Non-pigmented ciliary epithelial cell (primary cell): ENCODE measurements at places on chromosomes 11 and 22.

- no peak for DNase-seq
Observed at GRCh38 chr11:102705626-102706025, at the start of gene MMP27. MMP27 (minus strand) TSS chr11:102705769; CDS start chr11:102705714, 55 bp downstream.

DNA sequence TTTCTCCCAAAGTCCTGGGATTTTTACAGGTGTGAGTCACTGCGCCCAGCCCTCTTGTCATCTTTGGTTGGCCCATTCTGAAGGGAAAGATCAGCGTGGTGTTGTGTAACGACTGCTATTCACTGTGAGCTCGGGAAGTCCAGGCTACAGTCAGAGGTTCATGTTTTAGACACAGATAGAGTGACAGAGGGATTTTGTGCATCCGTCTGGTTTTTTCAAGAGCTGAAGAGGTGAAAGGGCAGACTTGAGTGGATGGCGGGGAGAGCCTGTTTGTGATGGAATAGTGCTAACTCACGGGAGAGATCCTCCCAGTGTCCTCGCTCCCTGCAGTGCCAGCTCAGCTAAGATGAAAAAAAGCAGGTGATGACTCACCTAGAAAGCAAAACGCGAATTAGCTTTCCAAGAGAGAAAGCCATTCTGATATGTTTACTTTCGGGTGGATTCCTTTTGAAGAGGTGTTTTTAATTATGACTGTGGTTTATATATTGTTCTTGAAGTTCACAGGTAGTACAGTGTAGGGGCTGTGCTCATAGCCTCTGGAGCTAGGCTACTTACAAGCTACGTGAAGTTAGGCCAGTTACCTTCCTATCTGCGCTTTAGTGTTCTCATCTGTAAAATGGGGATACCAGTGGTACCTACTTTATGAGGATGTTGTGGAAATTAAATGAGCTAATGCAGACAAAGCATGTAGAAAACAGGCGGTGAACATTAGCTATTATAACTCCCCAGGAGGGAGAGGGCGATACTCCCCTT, 67.2 kb downstream of the C11orf91 start:
- peak; percentile 49 for DNase-seq

DNA sequence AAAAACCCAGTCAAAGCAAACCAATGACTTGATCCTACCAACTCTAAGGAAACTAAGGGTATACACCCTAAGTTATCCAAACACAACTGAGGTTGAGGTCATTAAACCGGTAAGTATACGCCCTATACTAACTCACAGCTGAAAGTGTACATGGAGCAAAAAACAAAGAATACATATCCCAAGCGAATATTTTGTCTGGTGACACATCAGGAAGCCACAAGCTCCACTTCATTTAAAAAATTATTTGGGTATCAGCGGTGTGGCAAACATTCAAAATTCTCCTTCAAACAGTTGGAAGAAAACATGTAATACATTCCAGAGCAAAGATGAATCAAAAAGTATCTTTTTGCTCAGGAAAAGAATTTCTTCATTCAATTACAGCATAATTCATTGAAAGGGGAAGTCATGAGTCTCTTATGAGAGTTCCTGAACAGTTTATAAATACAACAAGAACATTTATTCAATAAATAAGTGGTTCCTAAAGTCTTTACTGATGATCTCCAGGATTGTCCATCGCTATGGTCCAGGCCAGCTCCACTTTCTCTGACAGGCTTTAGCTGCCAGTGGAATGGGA, 4.5 kb upstream of the JAML start:
- DNase-seq, result no peak

DNA sequence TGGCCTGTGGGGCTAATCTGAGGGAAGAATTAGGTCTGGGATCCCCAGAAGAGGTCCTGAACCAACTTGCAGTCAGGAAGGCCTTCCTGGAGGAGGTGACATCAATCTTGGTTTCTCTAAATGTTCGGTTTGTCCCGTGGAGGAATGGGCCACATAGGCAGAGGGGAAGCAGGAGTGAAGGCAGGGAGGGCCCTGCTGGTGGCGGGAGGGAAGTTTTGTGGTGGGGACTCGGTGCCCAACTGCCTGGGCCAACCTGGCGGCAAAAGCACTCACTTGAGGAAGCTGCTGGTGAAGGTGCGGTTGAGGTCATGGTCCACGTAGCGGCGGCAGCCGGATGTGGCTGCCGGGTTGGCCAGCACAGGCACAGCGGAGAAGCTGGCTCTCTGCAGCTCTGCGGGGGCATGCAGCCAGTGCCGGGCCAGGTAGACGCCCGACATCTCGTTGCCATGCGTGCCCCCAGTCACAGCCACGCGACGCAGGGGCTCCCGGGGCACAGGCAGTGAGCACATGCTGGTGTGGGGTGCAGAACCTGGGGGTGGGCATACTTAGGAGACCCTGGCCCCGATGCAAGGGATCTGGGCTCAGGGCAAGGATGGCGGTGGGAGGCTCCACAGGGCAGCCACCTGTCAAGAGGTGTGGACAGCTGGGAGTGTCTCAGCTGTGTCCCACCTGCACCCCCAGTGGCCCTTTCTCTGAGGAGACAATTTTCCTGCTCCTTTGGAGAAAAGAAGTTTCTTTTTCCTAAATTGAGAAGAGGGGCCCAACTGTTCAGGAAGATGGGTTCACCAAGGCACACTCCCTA, 3.8 kb downstream of the ACY3 start:
- no peak for DNase-seq

DNA sequence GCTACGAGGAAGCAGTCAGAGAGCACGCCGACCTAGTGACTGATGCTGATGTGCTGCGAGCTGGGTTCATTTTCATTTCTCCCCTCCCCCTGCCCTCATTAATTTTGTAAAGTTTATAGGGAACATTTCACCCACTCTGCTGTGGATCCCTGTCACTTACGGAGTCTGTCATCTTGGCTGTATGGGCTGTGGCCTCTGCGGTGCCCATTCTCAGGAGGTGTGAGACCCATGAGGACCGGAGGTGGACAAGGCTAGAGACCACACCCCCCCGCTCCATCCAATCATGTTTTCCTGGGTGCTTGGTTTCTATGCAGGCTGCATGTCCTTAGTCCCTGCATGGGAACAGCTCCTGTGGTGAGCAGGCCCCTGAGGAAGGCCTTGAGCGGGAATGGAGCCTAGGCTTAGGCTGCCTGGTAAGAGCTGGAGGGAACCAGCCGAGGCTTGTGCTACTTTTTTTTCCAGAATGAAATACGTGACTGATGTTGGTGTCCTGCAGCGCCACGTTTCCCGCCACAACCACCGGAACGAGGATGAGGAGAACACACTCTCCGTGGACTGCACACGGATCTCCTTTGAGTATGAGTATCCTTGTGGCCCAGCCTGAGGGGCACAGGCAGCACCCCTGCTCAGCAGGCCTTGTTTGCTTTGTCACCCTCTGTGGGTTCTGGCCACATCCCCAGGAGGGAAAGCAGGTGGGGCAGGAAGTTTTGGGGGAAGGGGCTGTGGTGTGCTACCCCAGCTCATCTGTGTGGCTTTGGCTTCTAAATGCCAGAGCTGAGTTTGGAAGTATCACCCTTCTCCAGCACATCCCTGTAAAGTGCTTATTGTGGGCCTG, 19.1 kb downstream of the CLDN5 start:
- no peak for DNase-seq
